Breast epithelium (tissue), 4 donors: ENCODE measurements at places on chromosomes 13 and 19.

DNA sequence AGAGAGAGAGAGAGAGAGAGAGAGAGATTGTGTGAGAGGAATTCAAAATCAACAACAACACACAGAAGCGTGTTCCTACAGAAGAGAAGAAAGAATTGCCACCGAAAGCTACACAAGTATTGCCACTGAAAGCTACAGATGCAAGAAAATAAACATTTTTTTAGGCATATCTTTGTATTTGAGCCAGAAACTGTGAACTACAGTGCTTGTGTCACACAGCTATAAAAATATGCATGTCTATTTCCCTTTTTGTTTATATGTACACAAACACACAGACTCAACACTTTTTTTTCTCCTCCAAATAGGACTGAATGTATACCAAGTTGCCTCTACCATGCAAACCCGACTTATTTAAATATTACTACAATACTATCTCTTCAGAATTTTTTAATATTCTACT is 290.4 kb downstream of the SLITRK5 start:
- no peak for DNase-seq

DNA sequence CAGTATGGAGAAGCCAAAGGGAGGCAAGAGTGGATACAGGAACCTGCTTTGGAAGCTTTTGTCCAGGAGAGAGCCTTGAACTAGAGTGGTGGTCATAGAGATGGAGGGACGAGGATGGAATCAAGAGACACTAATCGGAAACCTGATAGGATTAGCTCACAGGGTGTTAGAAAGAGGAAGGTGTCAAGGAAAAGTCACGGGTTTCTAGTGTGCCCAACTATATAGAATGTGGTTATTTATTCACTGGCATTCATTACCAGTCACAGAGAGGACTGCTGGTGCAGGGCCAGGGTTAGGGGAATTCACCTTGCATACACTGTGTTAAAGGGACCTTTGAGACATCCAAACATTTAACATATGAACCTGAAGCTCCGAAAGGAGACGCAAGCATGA is 43.4 kb upstream of the URAD start:
- DNase-seq = no peak

DNA sequence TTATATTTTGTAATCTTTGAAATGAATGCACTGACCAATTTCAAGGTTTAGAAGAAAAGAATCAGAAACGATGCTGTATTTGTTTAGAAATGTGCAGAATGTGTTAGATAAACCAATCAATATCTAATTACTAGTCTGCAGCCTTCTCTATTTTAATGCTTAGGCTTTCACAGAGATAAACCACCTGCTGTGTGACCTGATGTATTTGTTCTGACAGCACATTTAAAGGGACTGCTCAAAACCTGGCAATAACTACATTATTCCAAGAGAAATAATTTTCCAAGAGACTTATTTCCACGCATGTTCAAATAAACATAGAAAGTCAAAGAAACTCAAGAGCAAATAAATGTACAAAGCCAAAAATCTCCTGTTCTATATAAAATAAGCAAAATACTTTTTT is 641.6 kb upstream of the PCDH20 start:
- no peak for DNase-seq

- no peak for DNase-seq
Observed at GRCh38 chr19:13198634-13199033, 48.4 kb downstream of the IER2 start.

DNA sequence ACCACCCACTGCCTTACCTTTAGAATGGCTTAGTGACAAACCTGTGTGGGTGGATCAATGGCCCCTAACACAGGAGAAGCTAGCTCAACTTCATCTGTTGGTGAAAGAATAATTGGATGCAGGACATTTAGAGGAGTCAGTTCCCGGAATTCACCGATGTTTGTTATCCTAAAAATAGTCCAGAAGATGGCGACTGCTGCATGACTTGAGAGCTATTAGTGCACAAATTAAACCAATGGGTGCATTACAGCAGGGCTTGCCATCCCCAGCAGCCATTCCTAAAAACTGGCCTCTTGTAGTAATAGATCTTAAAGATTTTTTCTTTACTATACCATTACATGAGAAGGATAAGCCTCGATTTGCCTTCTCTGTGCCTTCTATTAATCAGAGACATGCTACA is 46.8 kb upstream of the ZNF726 start:
- no peak for DNase-seq

GRCh38 chr19:51181913-51182419 is 39.9 kb downstream of the SIGLEC7 start:
- DNase-seq = no peak

GRCh38 chr13:76527041-76527440 is 359.2 kb downstream of the KCTD12 start:
- DNase-seq = no peak

DNA sequence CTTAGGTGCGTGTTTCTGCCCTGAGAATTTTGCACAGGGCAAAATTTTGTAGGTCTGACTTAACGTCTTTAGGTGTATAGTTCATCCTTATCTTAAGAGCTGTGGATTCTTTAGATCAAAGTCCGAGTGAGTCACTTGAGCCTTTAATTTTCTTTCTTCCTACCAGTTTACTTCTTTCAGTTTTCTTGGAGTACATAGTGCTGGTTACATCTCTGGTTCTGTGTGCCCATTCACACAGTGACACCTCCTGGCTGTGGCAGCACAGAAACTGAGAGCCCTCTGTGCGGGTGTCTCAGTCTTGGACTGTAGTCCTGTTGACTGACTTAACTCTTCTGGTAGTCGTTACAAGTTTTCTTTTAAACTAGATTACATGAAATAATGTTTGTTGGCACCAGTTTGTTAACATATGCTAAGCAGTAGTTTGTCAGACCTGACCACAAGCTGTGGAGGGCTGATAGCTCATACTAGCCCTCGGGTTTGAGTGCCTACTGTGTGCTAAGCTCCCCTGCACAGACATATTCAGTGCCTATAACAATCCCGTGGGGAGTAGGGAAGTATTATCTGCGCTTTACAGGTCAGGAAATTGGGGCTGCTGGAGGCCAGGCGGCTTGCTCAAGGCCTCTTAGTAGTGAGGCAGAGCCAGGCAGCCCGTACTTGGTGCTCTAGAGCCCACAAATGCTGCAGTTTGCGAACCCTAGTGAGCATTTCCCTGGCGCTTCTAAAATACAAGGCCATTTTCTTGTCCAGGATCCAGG is 1.6 kb downstream of the GATAD2A start:
- DNase-seq = peak; percentile 45

GRCh38 chr13:64778002-64778401 is 2452.1 kb downstream of the PCDH9 start:
- no peak for DNase-seq

- no peak for DNase-seq
Observed at GRCh38 chr13:52158629-52159158, 703 bp downstream of the NEK3 start.

DNA sequence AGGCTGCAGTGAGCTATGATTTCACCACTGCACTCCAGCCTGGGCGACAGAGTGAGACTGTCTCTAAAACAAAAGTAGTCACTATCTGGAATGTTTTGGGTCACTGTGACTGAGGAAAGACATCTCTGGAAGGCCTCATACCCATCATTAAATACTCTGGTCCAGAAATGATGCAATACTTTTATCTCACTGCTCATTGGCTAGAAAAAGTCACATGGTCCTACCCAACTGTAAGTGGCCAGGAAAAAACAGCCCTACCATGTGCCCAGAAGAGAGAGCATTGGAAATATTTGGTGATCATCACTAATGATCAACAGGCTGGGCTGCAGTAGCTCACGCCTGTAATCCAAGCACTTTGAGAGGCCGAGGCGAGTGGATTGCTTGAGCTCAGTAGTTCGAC is 29.8 kb downstream of the PNPLA6 start:
- no peak for DNase-seq

GRCh38 chr13:74555651-74556420 is 421.6 kb upstream of the KLF12 start:
- DNase-seq = no peak

GRCh38 chr13:89082623-89083022 is 1411.5 kb downstream of the SLITRK5 start:
- DNase-seq = no peak

- DNase-seq = no peak
Observed at GRCh38 chr19:14325863-14326262, 55.4 kb upstream of the ADGRE5 start.

GRCh38 chr19:7427944-7428343 is 60.9 kb downstream of the PEX11G start:
- no peak for DNase-seq

DNA sequence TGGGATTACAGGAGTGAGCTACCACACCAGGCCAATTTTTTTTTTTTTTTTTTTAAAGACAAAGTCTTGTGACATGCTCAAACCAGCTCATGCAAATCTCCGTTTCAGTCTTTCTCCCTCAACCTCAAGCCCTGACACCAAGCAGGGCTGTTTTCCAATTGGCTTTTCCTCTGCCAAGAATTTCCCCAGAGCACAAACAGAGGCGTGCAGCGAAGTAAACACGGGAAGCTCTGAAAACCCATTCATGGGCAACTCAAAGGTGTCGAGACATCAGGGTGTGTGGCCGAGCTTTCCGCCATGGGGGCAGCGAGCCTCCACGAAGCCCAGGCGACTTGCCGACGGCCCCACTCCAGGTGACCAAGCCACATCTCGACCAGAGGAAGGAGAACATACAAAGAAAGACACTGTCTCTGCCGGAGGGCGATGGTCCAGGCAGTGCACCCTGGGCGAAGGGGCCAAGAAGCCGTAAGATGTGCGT is 70.0 kb downstream of the INSR start:
- DNase-seq = no peak

GRCh38 chr19:6543866-6544347 is 13.1 kb downstream of the TNFSF9 start:
- no peak for DNase-seq

GRCh38 chr19:40530091-40530901 is 46.4 kb upstream of the SHKBP1 start:
- DNase-seq = no peak

DNA sequence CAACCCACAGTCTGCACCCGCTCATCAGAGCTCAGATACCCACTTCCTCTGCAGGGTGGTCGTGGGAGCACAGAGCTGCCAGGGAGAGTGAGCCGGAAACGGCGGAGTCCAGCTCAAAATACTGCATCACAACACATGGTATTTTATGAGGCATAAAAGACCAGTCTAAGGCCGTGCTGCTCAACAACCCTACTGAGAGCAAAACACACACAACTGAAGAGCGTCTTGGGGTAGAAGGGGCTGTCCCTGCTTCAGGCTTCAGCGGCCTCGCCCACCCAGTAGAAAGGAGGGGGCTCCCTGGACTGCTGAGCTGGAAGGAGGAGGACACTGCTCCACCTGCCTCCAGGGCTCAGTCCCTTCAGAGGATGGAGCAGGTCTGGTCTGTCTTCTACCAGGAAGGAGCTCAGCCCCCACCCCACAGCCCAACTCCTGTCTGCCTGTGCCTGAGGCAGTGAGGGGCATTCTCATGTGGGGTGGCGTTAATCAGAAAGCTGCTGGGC is 36.9 kb downstream of the NAXD start:
- no peak for DNase-seq

DNA sequence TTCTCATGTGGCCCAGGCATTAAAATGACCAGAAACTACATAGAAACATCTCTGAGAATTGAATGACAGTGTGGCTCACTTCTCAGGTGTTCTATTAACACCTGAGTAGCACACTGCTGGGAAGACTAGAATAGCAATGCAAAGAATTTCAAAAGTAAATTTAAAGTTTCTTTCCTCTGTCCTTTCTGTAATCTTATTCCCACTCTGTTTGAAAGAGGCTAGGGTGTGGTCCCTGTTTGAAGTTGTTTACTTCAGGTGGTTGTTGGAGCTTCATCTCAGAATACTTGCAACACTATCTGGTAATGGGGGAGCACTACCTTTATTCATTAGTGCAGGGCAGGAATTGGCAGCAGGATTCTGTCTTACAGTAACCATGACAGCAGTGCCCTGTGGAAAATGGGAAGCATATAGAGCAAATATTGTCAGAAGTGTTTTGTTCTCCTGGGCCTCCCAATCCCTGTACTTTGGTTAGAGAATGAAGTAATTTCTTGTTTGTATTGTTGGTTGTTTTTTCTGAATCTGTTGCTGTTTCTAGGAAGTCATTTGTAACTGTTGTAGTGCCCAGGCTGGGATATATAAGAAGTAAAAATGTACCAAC is 1210.2 kb upstream of the ATXN8OS start:
- DNase-seq = no peak

GRCh38 chr19:5145521-5146511 is 176.9 kb downstream of the KDM4B start:
- DNase-seq = no peak

DNA sequence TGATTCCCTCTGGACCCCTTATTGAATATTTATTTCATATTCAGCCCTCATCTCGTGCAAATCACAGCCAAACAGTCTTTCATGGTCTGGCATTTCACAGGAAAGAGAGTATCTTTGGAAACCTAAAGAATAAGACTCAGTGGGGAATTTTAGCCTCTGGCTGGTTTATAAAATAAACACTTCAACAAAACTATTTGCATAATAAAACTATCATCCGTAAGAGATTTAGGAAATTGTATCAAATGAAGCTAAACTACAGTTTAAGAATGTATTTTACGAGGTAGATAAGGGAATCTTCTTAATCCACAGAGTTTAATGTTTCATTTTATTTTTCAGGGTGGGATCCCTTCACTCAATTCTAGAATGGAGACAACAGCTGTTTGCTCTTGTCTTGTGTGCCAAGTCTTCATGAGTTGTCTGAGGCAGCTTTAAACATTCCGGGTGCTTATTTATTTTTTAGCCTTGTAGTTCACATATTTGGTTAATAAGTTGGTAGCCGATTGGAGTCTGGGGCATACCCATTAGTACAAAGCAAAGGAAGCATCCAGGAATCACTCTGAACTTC is 634.4 kb upstream of the KLF12 start:
- DNase-seq = no peak

- no peak for DNase-seq
Observed at GRCh38 chr19:52694921-52695320, 39.9 kb downstream of the ZNF611 start.

- DNase-seq = peak; percentile 81
Observed at GRCh38 chr19:11203194-11204075, 6.1 kb upstream of the KANK2 start.

DNA sequence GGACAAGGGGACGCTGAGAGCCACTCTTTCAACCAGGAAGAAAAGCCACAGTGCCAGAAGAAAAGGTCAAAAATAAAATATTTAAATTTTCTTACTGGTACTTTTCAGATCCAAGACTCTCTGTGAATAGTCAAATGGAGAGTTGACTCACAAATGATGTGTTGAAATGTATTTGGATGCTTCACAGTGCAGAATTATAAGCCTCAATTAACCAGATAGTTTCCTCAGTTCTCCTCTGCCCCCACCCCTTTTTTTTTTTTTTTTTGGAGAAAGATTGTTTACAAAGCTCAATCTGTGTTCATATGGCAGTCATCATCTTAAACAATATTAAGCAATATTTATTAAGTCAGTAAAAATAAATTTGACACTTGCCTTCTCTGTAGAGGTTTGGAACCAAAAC is 470.8 kb downstream of the FGF9 start:
- DNase-seq = no peak
